WTC11 (cell line): ENCODE measurements at places on chromosomes 13 and 19. TPM values are rescaled to one million over a fixed set of nuclear protein-coding genes. Genes with fewer than 3 reads are reported as not detected.

KIR2DL4 gene
- not detected in 3 replicates for total RNA-seq

ZNF211 gene
- 13.5 to 17.6 TPM (median 14.3 TPM) in 3 replicates for total RNA-seq

CEACAM20 gene
- not detected in 3 replicates for total RNA-seq

GYS1 gene
- 45.9 to 52.0 TPM (median 46.1 TPM) in 3 replicates for total RNA-seq

PGLYRP2 gene
- not detected in 3 replicates for total RNA-seq

POSTN gene
- total RNA-seq, result 0.60 to 0.76 TPM (median 0.70 TPM) in 3 replicates

CYP4F12 gene
- total RNA-seq, result not detected in 3 replicates

SPC24 gene
- 52.0 to 62.2 TPM (median 58.3 TPM) in 3 replicates for total RNA-seq

PSG1 gene
- not detected in 3 replicates for total RNA-seq

RINL gene
- 12.6 to 14.6 TPM (median 14.5 TPM) in 3 replicates for total RNA-seq

ZNF701 gene
- total RNA-seq, result 34.6 to 40.3 TPM (median 35.0 TPM) in 3 replicates

SOX1 gene
- 0.15 to 0.25 TPM (median 0.18 TPM) in 3 replicates for total RNA-seq

PLK5 gene
- total RNA-seq, result 0.60 to 1.4 TPM (median 0.62 TPM) in 3 replicates

CABP5 gene
- total RNA-seq, result not detected in 3 replicates

SYNGR4 gene
- not detected in 3 replicates for total RNA-seq

AKAP11 gene
- total RNA-seq, result 16.7 to 18.2 TPM (median 17.7 TPM) in 3 replicates

KLK5 gene
- 0.66 to 1.0 TPM (median 0.69 TPM) in 3 replicates for total RNA-seq

WASF3 gene
- 26.8 to 33.7 TPM (median 32.6 TPM) in 3 replicates for total RNA-seq

CYP4F8 gene
- not detected in 3 replicates for total RNA-seq

LILRB4 gene
- total RNA-seq, result not detected in 3 replicates

ZNF534 gene
- 0.23 to 0.42 TPM (median 0.37 TPM) in 3 replicates for total RNA-seq

PCID2 gene
- 64.9 to 69.4 TPM (median 68.5 TPM) in 3 replicates for total RNA-seq

REEP6 gene
- 17.0 to 19.5 TPM (median 19.1 TPM) in 3 replicates for total RNA-seq

ZNF154 gene
- total RNA-seq, result 20.0 to 22.0 TPM (median 21.4 TPM) in 3 replicates

CDC42EP5 gene
- 11.5 to 19.8 TPM (median 18.3 TPM) in 3 replicates for total RNA-seq

TSPAN16 gene
- 0.30 TPM in 1 of 3 replicates, not detected in the others for total RNA-seq

CERS4 gene
- total RNA-seq, result 116 to 153 TPM (median 150 TPM) in 3 replicates

LYPD5 gene
- 0.39 to 0.78 TPM (median 0.46 TPM) in 3 replicates for total RNA-seq

KLK12 gene
- total RNA-seq, result not detected in 3 replicates

ZNF98 gene
- not detected in 3 replicates for total RNA-seq

SIRT6 gene
- total RNA-seq, result 27.2 to 29.9 TPM (median 28.1 TPM) in 3 replicates

URAD gene
- total RNA-seq, result not detected in 3 replicates

ZNF615 gene
- total RNA-seq, result 9.7 to 12.6 TPM (median 11.9 TPM) in 3 replicates

CYP2A7 gene
- total RNA-seq, result 0.21 TPM in 1 of 3 replicates, not detected in the others

KASH5 gene
- total RNA-seq, result 0.14 to 0.42 TPM in 2 of 3 replicates, not detected in the other

OBI1 gene
- 13.4 to 16.9 TPM (median 16.7 TPM) in 3 replicates for total RNA-seq

USHBP1 gene
- 10.9 to 14.2 TPM (median 12.3 TPM) in 3 replicates for total RNA-seq

RFPL4A gene
- total RNA-seq, result not detected in 3 replicates

NLRP7 gene
- 4.1 to 6.8 TPM (median 5.0 TPM) in 3 replicates for total RNA-seq

MYO1F gene
- total RNA-seq, result 2.8 to 3.3 TPM (median 3.2 TPM) in 3 replicates

PCP2 gene
- 0.48 to 1.1 TPM (median 0.85 TPM) in 3 replicates for total RNA-seq

RCBTB2 gene
- total RNA-seq, result 6.6 to 9.4 TPM (median 9.1 TPM) in 3 replicates

ATXN8OS gene
- total RNA-seq, result not detected in 3 replicates

CEACAM7 gene
- total RNA-seq, result 0.15 to 0.21 TPM (median 0.18 TPM) in 3 replicates

MISP gene
- total RNA-seq, result 0.66 to 0.78 TPM (median 0.70 TPM) in 3 replicates

SHANK1 gene
- total RNA-seq, result 3.9 to 8.7 TPM (median 5.0 TPM) in 3 replicates

ZNF563 gene
- total RNA-seq, result 4.5 to 5.6 TPM (median 4.5 TPM) in 3 replicates

CGB8 gene
- total RNA-seq, result 0.31 TPM in 1 of 3 replicates, not detected in the others

RGS9BP gene
- 0.24 to 0.41 TPM (median 0.37 TPM) in 3 replicates for total RNA-seq

CASP14 gene
- total RNA-seq, result not detected in 3 replicates

ZNF556 gene
- 0.02 to 0.11 TPM in 2 of 3 replicates, not detected in the other for total RNA-seq
